ENCODE measurements at places on chromosomes 2 and 18. TPM values are rescaled to one million over a fixed set of nuclear protein-coding genes. Genes with fewer than 3 reads are reported as not detected.

Gene ZNF514
- polyA plus RNA-seq, result 2.9 TPM

Gene SPEG
- polyA plus RNA-seq, result 3.5 TPM

DNA sequence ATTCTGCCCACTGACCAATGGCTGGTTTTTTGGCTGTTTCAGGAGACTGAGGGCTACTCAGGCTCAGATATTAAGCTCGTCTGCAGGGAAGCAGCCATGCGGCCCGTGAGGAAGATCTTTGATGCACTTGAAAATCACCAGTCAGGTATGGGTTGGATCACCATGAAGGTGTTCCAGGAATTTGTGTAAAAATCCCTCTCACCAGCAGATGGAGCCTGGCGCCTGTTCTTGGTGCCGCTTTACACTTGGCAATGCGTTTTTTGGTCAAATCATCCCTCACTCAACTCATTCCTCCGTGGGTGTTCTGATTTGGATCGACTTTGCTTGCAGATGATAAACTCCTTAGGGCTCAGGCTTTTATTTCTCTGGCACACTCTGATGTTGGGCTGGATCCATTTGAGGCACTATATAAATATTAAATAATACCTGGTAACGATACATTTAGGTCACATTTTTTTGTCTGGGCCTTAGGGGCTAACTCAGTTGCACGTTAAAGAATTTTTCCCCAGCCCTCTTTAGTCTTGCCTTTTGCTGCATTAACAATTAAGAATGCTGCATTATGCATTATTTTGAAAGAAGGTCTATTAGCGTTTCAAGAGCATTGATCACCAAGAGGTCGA is 50.0 kb downstream of the HDHD2 start:
- no peaks in the 10 kb centered on the region for H3K27me3 ChIP-seq
- no peaks in the 10 kb centered on the region for H3K36me3 ChIP-seq
- no peak overlapping the region for H3K4me3 ChIP-seq
- no peaks in the 10 kb centered on the region for H3K4me1 ChIP-seq

DNA sequence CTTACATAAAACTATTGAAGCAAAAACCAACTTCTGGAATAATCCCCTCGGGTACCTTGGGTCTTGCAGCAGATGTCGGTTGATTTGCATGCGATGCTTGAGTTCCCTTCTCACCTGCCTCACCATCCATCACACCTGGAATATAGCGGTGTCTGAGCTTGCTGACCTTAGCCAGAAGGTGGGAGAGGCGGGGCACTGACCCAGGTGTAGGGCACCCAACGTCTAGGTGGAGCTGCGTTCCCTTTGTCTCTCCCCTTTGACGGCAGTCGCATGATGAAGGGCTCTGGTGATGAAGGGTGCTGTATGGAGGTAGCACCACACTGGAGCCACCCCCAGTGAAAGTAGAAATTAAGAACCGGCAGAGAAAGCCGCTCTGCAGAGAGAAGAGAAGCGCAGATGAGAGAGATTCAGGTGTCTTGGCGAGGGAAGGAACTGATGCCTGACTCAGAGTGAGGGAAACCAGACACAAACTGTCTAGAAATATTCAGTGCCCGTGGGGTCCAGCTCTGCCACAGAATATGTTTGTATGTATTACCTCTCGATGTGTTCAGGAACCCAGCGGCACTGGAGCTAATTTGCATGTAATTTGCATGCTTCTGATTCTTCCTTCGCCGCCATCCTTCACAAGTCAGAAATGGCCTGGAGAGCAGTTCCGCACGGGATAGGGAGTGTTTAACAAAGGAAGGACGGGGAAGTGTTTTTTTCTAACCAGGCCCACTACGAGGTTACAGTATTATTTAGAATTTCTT is 19.4 kb upstream of the MBP start:
- no peaks in the 10 kb centered on the region for H3K27me3 ChIP-seq
- no peaks in the 10 kb centered on the region for H3K36me3 ChIP-seq
- H3K27ac ChIP-seq, result no peak overlapping the region
- H3K4me1 ChIP-seq, result peaks cover 5% of the 10 kb centered on the region
- no peak for DNase-seq

DNA sequence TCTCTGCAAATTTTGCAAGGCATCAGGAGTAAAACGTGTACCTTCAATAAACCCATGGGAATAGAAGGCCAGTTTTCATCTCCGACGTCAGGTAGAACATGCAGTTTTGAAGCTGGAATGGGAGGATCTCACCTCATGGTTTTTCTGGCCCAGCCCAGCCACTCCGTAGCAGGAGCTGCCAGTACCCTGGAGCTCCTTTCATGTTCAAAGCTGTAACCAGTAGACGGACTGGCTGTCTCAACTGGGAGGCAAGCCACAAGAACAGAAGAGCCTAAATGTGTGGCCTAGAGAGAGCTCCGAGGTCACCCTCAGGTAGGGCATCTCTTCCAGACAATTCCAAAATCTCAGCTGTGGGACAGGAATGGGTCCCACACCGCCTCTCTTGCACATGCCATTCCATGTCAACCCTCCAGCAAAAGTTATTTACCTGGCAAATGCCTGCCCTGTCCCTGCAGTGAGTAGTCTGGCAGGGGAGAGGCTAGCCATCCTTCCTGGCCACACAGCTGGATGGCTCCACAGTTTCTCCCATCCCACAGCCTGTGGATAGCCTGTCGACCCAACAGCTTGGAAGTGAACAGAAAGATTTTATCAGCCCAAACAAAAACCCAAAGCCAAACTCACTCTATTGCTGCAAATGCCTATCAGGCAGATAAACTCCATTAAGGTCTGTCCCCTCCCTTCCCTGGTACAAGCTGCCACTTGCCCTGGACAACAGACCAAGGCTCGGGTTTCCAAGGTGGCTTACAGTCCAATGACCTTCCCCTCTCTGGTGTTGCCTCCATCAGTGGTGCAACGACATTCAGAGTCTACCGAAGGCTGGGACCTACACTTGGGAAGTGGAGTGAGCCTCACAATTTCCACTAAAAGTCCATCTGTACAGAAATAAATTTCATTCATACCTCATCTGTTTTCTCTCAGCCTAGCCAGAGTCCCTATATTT is 27.8 kb downstream of the CRACDL start:
- peaks cover 38% of the 10 kb centered on the region for H3K4me1 ChIP-seq
- no peaks in the 10 kb centered on the region for H3K36me3 ChIP-seq
- DNase-seq, result no peak
- H3K27ac ChIP-seq, result peak overlapping the region; percentile 84
- no peaks in the 10 kb centered on the region for H3K27me3 ChIP-seq

- peaks cover 19% of the 10 kb centered on the region for H3K4me1 ChIP-seq
- no peaks in the 10 kb centered on the region for H3K27me3 ChIP-seq
- DNase-seq, result no peak
These were observed 46.4 kb downstream of the SLC4A1AP start for GRCh38 chr2:27709960-27710575.

GRCh38 chr2:34004936-34005335 is 405.8 kb upstream of the FAM98A start:
- no peak overlapping the region for H3K27ac ChIP-seq
- H3K4me1 ChIP-seq, result no peaks in the 10 kb centered on the region
- no peak for DNase-seq
- H3K27me3 ChIP-seq, result no peaks in the 10 kb centered on the region
